ENCODE measurements at places on chromosomes 2 and 18.
A peak's percentile ranks its signal among the peaks of the same experiment; 100 is the strongest.

- DNase-seq: no peak
Observed at GRCh38 chr18:32160547-32160946, 29.3 kb upstream of the MEP1B start.

DNA sequence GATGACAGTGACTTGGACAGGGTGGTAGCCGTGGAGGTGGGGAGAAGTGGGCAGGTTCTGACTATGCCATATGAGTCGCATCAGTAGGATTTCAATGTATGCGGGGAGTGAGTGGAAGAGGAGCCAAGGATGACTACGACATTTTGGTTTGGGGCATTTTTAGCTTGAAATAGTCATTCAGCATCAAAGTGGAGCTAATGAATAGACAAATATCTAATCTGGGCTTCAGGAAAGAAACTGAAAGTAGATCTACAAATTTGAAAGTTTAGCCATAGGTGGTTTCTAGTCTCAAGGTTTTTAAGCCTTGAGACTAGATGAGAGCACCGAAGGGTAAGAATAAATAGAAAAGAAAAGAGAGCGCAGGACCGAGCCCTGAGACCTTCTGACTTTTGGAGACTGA is 58.3 kb downstream of the FEZ2 start:
- no peak for DNase-seq

DNA sequence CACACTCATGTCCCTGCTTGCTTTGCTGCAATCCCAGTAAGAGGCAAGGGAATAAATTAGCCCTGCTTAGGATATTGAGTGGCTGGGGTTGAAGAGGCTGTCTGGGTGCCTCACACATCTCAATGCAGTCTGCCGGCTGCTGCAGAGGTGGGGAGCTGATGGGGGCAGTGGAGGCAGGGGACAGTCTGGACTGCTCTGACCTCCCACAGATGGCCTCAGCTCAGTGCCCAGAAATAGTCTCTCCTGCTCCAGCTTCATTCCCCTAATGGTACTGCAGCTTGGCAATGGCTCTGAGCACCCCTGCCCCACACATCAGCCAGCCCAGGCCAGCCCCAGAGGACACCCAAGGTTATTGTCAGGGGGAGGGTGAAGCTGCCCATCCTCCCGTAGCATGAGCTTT is 21.5 kb upstream of the TNS1 start:
- DNase-seq: peak; percentile 25

DNA sequence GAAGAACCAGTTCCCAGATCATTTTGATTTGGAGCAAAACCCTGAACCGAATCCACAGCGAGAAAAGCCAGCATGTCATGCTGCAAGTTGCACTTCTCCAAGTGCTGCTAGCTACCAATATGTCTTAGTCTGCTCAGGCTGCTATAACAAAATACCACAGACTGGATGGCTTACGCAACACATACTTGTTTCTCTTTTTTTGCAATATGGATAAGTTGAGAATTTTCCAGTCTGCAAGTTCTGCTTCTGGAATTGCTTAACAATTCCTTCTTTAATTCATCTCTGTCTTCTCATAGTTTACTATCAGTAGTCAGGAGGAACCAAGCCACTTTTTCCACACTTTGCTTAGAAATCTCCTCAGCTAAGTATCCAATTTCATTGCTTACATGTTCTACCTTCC is 105.9 kb upstream of the RBBP8 start:
- DNase-seq: no peak

DNA sequence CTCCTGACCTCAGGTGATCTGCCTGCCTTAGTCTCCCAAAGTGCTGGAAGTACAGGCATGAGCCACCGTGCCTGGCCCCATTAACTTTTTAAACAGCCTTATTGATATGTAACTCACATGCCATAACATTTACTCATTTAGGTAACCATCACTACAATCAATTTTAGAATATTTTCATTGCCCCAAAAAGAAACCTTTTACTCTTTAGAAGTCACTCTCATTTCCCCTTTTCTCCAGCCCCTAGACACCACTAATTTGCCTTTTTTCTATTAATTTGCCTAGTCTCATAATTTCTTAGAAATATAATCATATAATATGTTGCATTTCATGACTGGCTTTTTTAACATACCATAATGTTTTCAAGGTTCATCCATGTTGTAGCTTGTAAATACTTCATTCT is 57.2 kb upstream of the TACR1 start:
- DNase-seq: no peak

- no peak for DNase-seq
Observed at GRCh38 chr2:215970425-215970824, 42.9 kb downstream of the MREG start.

DNA sequence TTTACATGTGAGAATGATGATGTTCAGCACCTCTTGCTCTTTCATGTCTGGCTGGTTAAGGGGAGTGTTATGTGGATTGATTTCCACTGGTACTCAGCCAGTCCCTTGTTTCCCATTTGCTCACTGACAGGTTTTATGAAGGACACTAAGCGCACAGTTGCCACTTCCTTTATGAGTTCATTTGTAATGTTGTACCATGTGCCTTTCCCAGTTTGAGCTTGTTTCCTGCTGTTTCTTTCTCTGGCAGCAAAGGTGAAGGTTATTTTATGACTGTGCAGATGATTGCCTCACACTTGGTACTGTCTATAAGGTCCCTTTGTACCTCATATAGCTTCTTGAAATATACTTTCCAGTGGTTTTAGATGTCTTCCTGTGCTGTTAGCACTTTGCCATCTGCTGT is 1700.5 kb upstream of the TMEFF2 start:
- no peak for DNase-seq

- no peak for DNase-seq
Observed at GRCh38 chr2:63192169-63192888, 141.7 kb downstream of the OTX1 start.

GRCh38 chr2:77228391-77228790 is 293.8 kb downstream of the LRRTM4 start:
- DNase-seq: no peak

DNA sequence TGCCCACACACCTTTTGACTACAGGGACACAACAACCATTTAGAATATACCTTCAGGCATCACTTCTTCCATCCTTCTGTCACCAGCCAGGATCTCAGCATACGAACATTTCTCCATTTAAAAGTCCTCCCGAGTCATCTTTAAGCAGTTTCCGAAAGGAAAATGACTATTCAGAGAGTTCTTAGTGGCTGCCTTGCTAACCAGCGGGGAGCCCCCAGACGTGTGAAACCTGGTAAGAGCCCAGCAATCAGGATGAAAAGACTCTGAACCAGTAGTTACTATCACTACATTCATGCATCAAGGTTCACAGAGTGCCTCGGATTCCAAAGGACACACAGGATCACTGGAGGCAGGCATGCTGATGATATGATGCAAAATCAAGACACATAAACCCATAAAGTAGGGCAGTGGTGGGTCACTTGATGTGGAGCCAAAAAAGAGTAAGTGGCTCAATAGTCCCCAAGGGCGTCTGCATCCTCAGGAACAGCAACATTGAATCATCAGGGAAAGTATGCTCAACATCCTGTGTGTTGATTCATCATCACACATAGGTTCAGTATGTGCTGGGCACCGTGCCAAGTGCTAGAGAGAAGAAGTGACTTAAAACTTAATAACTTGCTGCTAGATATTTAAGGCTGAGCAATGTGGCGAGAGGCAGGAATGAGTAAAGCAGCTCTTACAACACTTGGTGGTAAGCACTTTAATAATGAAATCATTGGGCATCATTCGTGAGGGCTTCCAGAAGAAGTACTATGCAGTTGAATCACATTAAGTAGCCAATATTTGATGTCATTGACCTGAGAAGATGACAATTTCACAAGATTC is 4.4 kb downstream of the CCL20 start:
- DNase-seq: no peak

DNA sequence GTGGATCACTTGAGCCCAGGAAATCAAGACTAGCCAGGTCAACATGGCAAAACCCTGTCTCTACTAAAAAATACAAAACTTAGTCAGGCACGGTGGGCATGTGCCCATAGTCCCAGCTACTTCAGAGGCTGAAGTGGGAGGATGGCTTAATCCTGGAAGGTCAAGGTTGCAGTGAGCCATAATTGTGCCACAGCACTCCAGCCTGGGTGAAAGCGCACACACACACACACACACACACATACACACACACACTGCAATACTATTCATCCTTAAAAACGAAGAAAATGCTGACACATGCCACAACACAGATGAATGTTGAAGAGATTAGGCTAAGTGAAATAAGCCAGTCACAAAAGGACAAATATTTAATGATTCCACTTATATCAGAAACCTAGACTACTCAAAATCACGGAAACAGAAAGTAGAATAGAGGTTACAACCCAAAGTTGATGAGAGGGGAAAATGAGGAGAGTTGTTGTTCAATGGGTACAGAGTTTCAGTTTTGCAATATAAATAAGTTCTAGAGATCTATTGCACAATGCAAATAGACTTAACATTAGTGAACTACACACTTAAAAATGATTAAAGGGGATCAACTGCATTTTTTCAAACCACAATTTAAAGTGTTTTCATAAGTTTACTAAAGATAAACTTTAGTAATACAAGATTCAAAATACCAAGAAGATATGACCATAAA is 114.5 kb downstream of the USP34 start:
- no peak for DNase-seq

- DNase-seq: no peak
Observed at GRCh38 chr2:150520033-150520432, 32.6 kb upstream of the RND3 start.

DNA sequence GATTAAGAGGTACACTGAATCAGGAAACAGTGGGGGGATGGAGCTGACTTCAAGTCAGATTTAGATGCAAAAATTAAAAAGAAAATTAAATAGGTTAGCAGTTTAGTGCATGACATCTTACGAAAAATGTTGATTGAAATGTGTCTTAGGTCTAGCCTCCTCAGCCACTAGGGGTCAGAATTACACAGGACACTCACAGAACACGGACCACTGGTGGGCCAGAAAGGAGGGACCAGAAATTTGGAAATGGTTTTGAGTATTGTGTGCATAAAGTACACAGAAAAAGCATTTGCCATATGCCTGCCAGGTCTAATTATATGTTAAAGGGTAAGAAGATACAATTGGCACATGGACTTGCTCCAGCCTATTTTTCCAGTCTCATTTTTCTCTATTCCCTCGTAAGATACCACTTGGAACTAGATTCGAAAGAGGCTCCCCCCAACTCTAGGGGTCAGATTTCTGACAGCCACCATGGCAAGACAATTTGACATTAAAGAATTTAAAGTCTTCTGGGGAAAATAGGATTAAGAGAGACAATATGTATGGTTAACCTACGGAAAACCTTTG is 550.2 kb upstream of the SETBP1 start:
- DNase-seq: no peak

DNA sequence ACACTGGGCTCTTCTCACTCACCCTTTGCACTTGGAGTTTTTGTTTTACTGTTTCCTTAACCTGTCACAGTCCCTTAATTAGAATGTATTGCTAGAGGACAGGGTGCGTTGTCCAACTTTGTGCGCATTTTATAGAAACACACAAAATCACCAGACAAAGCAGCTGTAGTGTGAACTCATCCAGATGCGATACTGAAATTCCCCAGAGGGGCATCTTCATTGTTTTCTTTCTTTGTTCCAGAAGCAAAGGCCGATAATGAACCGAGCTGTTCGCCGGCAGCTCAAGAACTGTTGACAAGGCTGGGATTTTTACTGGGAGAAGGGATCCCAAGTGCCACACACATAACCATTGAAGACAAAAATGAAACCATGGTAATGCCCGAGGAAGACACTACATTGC is 137.6 kb downstream of the WDSUB1 start:
- no peak for DNase-seq

DNA sequence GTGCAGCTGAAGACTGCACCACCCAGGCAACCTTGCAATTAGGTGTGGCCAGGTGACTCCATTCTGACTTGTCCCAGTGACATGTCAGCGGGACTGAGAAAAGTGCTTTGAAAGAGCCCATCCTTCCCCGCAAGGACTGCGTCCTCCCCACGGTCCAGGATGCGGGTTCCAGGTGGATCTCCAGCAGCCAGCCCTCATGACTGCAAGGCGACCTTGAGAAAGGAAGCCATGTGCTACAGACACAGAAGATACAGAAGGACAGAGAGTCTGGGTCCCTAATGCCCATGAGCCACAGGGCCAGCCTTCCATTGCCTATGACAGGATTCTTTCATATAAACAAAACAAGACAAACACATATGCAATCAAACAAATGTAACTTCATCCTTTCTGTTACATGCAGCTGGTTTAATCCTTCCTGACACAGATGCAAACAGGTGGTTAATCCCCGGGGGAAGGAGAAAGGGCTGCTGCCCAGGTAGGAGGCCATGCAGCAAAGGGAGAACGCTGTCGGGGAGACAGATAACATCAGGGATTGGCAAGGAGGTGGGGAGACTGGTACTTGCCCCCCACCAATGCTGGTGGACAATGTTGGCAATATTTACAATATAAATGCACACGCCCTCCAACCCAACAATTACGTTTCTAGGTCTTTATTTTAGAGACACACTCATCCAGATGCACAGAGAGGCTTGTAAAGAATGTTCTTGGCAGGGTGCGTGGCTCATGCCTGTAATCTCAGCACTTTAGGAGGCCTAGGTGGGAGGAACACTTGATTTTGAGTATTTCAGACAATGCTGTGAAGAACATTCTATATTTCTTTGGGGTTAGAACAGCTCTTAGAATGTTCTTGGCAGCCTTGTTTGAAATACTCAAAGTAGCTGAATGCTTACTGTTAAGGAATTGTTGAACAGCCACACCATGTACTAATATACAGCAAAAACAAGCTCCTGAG is 64.8 kb downstream of the NCAPH start:
- no peak for DNase-seq

GRCh38 chr18:22084547-22084946 is 84.8 kb upstream of the GATA6 start:
- DNase-seq: no peak

DNA sequence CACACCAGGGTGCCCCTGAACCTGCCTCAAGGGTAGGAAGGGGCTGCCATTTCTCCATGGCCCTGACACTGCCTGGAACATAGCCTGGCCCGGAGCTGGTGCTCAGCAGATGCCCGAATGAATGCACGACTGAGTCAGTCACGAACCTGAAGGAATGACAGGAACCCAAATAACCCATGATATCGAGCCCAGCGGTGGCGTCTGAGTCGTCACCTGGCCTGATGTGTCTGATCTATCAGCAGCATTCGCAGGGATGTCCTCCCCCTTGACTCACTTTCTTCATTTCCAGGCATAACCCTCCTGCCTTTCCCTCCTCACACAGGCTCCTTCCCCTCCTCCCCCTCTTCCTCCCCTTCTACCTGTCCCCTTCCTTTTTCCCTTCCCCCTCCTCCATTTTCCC is 52.1 kb upstream of the SMAD7 start:
- DNase-seq: no peak
